Smooth muscle cell of bladder (primary cell): ENCODE measurements at places on chromosomes 2 and 18. TPM values are rescaled to one million over a fixed set of nuclear protein-coding genes. Genes with fewer than 3 reads are reported as not detected.

Gene BOK
- 8.4 and 12.9 TPM in 2 replicates for total RNA-seq

Gene SRD5A2
- total RNA-seq = not detected in 2 replicates

Gene RTTN
- 13.2 and 15.2 TPM in 2 replicates for total RNA-seq

Gene IL1R2
- 1.1 and 1.7 TPM in 2 replicates for total RNA-seq

Gene FOXI3
- total RNA-seq = not detected in 2 replicates

Gene EN1
- 0.18 TPM in 1 of 2 replicates, not detected in the other for total RNA-seq

Gene KIAA2012
- under 0.01 and 0.28 TPM in 2 replicates for total RNA-seq

Gene LYG1
- 0.18 and 0.43 TPM in 2 replicates for total RNA-seq

Gene TLX2
- not detected in 2 replicates for total RNA-seq

Gene KLHL41
- 0.85 and 1.7 TPM in 2 replicates for total RNA-seq

Gene GPBAR1
- total RNA-seq = 0.14 and 0.37 TPM in 2 replicates

Gene COL6A3
- total RNA-seq = 2,030 and 2,143 TPM in 2 replicates

Gene ADGRF3
- total RNA-seq = under 0.01 TPM in 2 replicates

Gene TYMS
- 7.4 and 8.0 TPM in 2 replicates for total RNA-seq

Gene CD8A
- total RNA-seq = not detected in 2 replicates

Gene MC4R
- total RNA-seq = not detected in 2 replicates

Gene DAW1
- 0.14 and 0.55 TPM in 2 replicates for total RNA-seq

Gene WNT10A
- total RNA-seq = not detected in 2 replicates

Gene IL36B
- not detected in 2 replicates for total RNA-seq

Gene CDH2
- 33.7 and 72.4 TPM in 2 replicates for total RNA-seq

Gene UGT1A1
- total RNA-seq = not detected in 2 replicates
